ENCODE measurements at places on chromosomes 12 and 14.
A peak's percentile ranks its signal among the peaks of the same experiment; 100 is the strongest.

DNA sequence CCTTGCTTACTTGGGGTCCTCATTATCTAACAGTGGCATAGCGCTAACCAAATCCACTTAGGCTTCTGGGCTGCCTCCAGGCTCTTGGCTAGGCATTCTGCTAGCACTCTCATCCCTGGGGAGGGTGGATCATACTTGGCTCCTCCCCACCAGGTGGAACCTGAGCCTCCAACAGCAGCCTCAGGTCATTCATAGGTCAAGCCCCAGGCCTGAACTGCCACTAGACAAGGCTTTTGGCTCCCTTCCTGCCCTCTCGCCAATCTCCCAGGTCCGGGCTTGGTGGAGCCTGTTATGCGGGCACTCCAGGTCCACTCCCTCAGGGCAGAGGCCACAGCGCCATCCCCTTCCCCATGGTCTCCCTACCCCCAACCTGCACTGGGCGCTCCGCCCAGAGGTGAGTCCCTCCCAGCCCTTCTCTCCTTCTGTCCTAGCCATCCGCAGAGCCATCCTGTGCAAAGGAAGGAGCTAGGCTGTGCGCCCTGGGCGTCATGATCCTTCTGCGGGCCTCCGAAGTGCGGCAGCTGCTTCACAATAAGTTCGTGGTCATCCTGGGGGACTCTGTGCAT, 154.9 kb upstream of the AMIGO2 start:
- no peak for DNase-seq

GRCh38 chr12:115942346-115942745, 335.1 kb downstream of the MED13L start:
- DNase-seq, result no peak

GRCh38 chr12:64590183-64590582, 20.1 kb upstream of the RASSF3 start:
- DNase-seq, result no peak

- no peak for DNase-seq
Observed at GRCh38 chr12:96029826-96030225, 5.6 kb downstream of the LTA4H start.

DNA sequence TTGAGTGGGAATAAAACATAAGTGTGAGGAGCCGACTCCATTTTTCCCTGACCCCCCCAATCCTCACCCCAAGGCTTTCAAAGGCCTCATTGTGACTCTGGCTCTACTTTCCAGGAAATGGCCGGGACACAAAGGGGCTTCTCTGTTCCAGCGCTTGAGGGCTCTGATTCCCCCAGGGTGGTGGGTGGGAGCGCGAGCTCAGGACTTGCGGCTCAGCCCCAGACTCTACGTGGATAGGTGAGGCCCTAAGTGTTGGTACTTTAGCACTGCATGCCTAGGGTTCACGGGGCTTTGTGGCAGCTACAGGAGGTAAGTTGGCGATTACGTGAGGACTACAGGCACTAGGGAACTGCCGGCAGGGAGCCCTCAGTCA, 553 bp downstream of the CNPY2 start:
- no peak for DNase-seq

GRCh38 chr12:77845831-77846230, 15.1 kb downstream of the NAV3 start:
- DNase-seq, result no peak

- DNase-seq, result no peak
Observed at GRCh38 chr14:99838639-99839134, 45.5 kb downstream of the EML1 start.

GRCh38 chr12:126847005-126847629, 1419.9 kb upstream of the TMEM132C start:
- no peak for DNase-seq

GRCh38 chr12:121799156-121799841, 4.5 kb upstream of the SETD1B start:
- peak; percentile 87 for DNase-seq

- peak; percentile 75 for DNase-seq
Observed at GRCh38 chr14:94971750-94972149, 185.6 kb downstream of the DICER1 start.

GRCh38 chr14:53411125-53411524, 258.0 kb upstream of the DDHD1 start:
- DNase-seq, result no peak

- no peak for DNase-seq
Observed at GRCh38 chr12:7934889-7935492, 996 bp downstream of the SLC2A3 start.

DNA sequence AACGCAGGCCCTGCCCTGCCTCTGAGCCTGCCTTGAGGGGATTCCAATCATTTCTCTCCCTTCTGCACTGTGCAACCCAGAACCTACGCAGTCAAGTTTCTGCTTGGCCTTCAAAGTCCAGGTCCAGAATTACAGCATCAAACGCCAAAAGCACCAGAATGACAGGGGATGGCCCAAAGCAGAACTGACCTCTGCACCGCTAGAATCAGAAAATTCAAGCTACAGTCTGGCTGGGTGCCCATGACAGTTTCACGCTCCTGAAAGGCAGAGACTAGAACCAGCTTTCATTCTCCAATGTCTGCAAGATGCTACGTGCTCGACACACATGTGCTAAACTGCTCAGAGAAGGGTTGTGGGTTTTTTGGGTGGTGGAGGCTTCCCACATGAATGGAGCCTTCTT, 4.1 kb downstream of the CLMN start:
- DNase-seq, result no peak

- no peak for DNase-seq
Observed at GRCh38 chr14:105446971-105447370, 27.3 kb downstream of the MTA1 start.

GRCh38 chr12:106760184-106760531, 14.3 kb upstream of the RIC8B start:
- no peak for DNase-seq

DNA sequence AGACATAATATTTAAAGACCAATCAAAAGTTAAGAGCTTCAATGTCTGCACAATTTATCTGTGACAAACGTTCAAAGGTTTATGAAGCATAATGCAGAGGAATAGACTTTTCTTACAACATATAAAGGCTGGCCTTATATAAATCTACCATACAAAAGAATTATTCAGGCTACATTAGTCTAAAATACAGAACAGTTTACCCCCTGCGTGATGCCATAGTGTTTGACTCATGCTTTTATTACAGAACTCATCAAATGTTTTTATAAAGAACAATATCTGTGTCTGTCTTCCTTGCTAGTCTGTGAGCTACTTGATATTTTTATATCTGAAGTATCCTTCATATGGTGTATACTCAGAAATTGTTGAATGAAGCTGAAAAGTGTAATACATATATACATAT, 1084.5 kb upstream of the FLRT2 start:
- no peak for DNase-seq

DNA sequence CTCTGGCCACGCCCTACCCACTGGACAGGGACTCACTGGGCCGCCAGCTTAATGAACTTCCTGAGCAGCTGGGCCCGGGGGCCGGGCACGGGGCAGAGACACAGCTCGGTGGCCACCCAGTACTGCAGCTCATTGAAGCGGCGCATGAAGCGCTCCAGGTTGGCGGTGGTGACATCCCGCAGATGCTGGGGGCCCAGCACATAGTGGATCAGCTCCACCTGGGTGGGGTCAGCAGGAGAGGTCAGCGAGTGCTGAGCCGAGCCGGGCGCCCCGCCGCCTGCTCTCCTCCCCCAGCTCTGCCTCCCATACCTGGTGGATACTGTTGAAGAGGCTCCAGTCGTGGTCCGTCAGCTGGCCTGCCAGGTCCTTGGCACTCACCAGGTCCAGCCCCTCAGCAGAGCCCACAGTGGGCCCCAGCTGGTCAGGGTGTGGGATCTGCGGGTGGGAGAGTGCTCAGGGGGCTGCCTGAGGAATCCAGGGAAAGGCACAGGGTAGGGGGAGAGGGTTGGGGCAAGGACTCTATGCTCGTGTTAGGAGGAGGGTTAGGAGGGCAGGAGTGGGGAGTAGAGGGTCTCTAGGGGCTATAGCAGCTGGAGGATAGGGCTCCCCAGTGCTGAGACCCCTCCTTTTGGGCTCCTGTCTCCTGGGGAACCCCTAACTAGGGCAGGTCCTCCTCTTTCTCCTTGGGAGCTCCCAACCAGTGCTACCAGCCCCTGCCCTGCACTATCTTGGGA, 15.5 kb upstream of the ENDOU start:
- no peak for DNase-seq

DNA sequence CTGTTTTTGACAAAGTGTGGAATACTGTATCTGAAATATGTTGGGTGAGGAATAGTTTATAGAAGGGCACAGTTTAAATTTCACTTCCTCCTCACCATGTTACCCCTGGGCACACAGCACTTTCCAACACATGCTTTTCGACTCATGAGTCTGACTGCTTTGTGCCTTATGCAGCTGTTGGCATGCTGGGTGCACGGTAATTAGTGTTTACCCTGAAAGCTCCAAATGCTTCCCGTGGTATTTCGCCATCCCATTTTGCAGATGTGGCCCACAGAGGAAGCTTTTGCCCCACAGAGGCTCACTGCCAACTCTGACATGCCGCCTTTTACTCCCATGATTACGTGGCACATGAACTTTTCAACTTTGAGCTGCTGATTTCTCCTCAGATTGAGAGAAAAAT, 168.6 kb downstream of the PRKCH start:
- no peak for DNase-seq

DNA sequence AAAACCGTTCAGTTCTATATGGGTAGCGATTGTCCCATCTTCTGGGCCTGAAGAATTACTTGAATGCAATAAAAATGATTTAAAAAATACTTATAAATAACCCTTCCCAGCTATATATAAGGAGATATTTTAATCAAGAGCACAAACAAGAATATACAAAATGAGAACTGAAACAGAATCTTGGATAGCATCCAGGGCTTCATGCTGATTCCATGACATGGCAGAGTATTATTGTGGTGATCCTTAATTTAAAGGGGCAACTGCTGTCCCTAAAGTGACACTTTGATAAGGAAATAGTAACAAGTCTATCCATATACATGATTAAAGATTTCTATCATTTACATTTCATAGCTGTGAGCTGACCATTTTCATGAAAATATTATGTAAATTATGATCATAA, 18.8 kb downstream of the WBP11 start:
- no peak for DNase-seq

- DNase-seq, result no peak
Observed at GRCh38 chr14:65033181-65033580, 46.5 kb downstream of the FNTB start.

DNA sequence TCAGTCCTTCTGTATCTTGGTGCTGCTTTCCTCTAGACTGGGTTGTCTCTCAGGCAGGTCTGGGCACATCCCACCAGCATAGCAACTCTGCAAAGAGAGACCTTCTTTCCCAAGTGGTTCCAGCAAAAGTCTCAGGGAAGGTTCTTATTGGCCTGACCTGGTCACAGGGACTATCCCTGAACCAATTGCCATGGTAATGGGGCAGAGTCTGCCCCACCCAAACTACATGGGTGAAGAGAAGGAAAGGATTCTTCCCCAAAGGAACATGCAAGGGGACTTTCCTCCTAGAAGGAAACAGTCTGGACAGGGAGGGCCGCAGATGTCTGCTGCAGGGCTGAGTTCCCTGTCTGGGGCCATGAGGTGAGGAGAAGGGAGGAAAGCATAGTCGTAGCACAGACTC, 122.2 kb upstream of the NCOR2 start:
- DNase-seq, result no peak

DNA sequence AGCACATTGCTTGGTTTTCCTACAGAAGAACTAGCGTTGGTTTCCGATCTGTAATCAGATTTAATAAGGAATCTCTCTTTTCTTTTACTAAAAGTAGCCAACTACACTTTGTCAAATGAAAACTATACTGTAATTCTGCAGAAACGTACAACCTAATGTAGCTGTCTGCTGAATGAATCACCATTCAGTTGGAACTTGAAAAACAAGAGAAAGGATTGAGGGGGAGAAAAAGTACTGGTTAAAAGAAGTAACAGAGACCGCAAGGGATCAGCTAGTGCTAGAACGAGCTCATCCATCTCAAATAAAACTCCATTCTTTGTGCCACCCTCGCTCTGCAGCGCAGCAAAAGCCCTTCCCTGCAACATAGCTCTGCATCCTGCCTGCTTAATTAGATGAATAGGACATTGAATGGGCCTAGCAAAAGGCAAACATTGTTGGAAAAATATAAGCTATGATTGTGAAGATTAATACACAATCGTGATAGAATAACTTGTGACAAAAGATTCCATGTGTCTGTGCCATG, 2.6 kb downstream of the GARIN2 start:
- DNase-seq, result no peak

- no peak for DNase-seq
Observed at GRCh38 chr14:74464785-74465184, 28.3 kb downstream of the NPC2 start.

DNA sequence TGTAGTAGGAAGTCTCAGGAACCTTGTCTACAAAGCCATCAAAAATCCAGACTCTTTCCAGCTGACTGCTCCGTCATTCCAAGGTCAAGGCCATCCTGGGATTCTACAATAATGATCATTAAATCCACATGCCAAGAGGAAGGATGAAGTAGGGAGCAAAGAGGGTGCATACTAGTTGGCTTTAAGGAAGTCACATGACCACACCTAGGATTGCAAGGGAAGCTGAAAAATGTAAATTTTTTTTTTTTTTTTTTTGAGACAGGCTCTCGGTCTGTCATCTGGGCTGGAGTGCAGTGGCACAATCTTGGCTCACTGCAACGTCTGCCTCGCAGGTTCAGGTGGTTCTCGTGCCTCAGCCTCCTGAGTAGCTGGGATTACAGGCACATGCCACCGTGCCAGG, 7.3 kb upstream of the MRPL42 start:
- DNase-seq, result no peak

GRCh38 chr12:93016752-93017350, 87.8 kb upstream of the EEA1 start:
- DNase-seq, result no peak

DNA sequence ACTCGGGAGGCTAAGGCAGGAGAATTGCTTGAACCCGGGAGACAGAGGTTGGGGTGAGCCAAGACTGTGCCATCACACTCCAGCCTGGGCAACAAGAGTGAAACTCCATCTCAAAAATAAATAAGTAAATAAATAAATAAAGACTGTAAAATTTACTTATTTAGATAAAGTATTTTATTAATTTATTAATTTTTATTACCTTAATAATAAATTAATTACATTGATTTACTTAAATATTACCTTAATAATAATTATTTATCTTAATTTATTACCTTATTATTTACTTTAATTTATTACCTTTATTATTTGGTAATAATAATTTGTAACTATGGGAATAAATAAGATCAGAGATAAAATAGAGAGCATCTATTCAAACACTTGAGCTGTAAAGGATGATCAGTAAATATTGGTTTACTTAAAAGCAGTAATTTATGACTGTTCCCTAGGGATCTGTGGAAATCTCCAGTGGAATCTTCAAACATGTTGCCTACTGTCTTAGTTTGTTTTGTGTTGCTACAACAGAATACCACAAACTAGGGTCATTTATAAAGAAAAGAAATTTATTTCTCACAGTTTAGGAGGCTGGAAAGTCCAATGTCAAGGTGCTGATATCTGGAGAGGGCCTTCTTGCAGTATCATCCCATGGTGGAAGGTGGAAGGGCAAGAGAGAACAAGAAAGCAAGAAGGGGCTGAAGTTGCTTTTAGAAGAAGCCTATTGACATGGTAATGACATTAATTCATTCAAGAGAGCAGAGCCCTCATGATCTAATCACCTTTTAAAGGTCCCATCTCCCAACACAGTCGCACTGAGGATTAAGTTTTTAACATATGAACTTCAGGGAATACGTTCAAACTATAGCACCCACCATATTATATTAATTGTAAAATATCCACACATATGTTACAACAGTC, 37.1 kb downstream of the SOCS2 start:
- DNase-seq, result no peak

- peak; percentile 68 for DNase-seq
Observed at GRCh38 chr12:109020796-109021380, at the start of gene SVOP. TSS of gene SVOP (minus strand) at chr12:109021068. CDS start at chr12:109020868, 200 bp downstream.

- no peak for DNase-seq
Observed at GRCh38 chr14:69260190-69260860, 367 bp downstream of the GALNT16 start.

GRCh38 chr14:77113644-77114043, 15.6 kb downstream of the CIPC start:
- no peak for DNase-seq
